ENCODE measurements at places on chromosomes 4 and X.

DNA sequence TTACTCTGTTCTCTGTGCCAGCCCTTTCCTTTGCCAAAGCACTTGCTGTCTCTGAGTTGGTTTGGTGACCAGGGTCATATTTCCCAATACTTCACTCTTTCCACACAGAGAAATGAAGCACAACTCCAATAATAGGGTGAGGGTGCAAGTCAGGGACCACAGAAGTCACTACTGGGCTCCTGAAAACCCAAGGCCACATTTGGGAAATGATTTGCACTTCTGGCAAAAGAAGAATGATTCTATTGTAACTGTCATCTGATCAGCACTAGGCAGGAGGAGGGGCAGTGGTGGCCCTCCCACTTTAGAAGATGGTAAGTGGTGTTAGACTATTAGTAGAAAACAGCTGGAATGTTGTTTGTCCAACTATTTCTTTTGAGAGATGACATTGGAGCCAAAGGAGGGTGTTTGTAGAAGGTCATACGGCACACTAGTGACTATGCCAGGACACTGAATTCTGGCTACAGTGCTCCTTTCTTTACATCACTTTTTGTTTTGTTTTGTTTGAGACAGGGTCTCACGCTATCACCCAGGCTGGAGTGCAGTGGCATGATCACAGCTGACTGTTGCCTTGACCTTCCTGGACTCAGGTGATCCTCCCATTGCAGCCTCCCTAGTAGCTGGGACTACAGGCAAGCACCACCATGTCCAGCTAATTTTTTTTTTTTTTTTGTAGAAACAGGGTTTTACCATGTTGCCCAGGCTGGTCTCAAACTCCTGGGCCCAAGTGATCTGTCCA lies 10.8 kb upstream of the HADH start:
- no peak for DNase-seq

DNA sequence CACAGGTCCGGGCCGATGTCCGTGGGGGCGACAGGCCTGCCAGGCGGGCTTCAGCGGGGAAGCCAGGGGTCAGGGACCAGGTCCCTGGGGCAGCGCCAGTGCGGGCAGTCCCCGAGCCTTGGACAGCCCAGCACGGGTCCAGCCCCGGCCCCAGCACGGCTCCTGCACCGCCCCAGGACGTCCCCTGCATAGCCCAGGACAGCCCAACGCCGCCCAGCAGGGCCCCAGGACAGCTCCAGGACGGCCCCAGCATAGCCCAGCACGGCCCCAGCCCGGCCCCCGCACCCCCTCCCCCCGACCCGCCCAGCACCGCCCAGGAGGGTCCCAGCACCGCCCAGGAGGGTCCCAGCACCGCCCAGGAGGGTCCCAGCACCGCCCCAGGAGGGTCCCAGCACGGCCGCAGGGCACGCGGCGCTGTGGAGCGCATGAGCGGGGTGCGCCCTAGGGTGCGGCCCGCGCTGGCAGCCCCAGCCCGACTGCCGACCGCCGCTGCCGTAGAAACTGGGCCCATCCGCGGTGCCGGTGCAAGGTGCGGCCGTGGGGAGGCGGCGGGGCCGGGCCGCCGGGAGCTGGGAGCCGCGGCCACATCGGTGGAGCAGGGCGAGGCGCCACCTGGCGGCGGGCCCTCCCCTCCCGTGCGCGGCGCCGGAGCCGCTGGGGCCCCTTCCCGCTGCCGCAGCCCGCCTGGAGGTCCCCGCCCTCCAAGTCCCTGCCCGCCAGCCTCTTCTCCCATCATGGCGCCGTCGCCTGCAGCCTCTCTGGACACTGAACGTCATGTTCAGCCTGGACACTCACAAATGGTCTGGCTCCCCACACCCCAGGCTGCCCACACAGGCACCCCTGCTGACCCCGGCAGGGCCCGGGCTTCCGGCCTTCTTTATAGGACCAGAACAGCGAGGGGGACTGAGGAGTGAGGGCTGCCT lies 106.8 kb upstream of the NKX1-1 start:
- no peak for DNase-seq

DNA sequence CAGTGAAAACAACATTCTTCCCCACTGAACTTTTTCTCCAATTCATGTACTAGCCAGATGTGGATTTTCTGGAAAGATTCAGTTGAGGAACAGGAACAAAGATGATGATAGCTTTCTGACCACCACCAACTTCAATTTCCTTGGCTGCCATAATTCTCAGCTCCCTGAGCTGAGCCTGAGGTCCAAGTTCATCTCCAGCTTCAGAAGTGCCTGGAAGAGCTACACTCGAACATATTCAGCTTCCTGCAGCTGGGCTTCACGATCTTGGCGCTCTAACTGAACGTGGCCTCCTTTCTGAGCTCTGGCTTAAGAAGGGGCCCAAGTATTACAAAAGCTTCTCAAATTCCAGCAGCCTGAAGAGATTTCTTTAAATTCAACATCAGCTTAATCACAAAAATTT lies 83.9 kb downstream of the QDPR start:
- no peak for DNase-seq

DNA sequence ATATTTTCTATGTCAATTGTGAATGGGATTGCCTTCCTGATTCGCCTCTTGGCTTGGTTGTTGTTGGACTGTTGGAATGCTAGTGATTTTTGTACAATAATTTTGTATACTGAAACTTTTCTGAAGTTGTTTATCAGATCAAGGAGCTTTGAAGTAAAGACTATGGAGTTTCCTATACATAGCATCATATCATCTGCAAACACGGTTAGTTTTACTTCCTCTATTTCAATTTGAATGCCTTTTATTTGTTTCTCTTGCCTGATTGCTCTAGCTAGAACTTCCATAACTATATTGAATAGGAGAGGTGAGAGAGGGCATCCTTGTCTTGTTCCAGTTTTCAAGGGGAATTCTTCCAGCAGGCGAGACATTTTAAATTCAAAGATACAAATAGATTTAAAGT lies 226.5 kb downstream of the FBXO8 start:
- DNase-seq, result no peak

- peak; percentile 50 for DNase-seq
These were observed 9.9 kb upstream of the ANAPC4 start for GRCh38 chr4:25367004-25367621.

- no peak for DNase-seq
These were observed 602.4 kb upstream of the PRKX start for GRCh38 chrX:4315891-4316290.

- DNase-seq, result no peak
These were observed 84.6 kb upstream of the DHX15 start for GRCh38 chr4:24668956-24669355.
